ENCODE measurements at places on chromosomes 1 and 21.

GRCh38 chr1:63955370-63956145 lies 181.7 kb downstream of the ROR1 start:
- no peak for DNase-seq

DNA sequence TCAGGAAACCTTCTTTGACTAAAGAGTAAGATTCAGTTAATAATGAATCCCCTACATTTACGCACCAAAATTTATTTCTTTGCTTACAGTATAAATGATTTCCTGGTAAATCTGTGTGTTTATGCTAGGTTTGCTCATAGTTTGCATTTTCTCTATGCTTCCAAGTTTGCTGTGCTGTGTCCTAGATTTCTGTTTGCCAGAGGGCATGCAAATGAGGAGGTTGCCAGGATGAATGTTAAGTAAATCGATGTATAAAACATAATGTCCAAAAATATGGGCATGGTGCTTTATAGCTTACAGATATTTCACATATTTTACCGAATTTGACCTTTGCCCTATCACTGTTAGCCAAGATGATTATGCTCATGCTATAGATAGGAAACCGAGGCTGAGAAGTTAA lies 63.8 kb downstream of the TBX19 start:
- DNase-seq, result no peak

- no peak for DNase-seq
Observed at GRCh38 chr1:152141971-152142584, 16.9 kb downstream of the RPTN start.

GRCh38 chr1:24714859-24715520 lies 30.3 kb upstream of the CLIC4 start:
- DNase-seq, result no peak

- DNase-seq, result no peak
Observed at GRCh38 chr21:34836103-34836932, 167.5 kb downstream of the CLIC6 start.

DNA sequence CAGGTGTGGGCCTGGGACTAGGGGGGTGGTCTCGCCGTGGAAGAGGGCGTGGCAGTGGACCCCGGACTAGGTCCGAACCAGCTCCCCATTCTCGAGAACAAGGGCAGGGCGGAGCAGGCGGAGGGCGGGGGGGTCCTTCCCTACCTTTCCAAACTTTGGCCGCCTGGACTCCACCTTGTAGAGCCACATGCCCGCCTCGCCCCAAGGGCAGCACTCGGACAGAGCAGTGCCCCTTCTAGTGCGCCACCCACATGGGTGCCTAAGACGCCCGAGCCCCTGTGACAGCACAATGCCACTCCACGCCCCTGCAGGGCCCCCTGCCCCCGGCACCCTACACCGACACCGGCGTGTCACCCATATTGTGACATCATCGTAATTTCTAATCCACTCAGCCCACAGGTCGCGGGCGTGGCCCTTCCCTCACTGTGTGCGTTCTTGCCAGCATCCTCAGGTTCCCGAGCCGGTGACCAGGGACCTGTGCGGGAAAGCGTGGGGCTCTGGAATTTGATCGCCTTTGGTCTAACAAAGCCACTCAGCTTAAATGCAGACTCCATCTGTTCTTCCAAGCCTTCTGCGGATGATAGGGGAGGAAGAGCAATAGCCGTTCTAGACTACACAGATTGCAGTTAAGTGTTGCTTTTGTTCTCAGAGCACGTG lies 553 bp upstream of the STMN1 start:
- peak; percentile 30 for DNase-seq
